Mesothelial cell of epicardium (in vitro differentiated cells): ENCODE measurements at places on chromosomes 1 and 21.

DNA sequence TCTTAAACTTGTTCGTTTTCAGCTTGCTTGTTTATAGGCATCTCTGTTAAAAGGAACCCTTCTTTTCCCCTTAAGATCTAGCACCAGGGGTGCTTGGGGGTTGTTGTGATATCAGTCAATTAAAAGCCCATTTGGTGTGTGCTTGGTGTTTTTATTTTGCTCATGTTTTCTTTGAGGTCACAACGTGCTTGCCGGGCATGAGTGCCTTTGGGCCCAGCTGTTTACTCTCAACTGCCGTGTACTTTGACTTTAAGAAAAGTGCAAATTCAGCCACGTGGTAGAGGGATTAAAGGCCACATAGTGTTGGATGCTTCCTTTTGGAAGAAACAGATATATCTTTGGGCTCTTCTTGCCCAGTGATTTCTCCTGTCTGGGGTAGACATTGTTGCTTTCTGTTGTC is 10.5 kb downstream of the ARID1A start:
- DNase-seq, result no peak

DNA sequence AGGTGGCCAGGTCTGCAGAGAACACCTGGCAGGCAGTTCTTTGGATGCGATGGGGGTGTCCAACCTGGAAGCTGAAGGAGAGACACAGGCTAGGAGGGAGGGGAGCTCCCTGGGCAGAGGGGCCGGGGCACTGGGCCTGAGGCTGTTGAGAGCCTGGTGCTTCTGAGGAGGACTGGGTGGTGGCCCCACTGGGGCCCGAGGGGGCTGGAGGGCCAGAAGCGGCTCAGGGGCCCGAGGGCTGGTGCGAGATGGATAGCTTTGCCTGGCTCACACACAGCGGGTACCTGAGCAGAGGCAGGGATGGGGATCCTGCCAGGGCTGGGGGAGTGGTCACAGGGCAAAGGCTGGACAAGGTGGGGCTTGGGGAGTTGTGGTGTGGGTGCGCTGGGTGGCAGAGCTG is 37.2 kb downstream of the PRDM16 start:
- no peak for DNase-seq

DNA sequence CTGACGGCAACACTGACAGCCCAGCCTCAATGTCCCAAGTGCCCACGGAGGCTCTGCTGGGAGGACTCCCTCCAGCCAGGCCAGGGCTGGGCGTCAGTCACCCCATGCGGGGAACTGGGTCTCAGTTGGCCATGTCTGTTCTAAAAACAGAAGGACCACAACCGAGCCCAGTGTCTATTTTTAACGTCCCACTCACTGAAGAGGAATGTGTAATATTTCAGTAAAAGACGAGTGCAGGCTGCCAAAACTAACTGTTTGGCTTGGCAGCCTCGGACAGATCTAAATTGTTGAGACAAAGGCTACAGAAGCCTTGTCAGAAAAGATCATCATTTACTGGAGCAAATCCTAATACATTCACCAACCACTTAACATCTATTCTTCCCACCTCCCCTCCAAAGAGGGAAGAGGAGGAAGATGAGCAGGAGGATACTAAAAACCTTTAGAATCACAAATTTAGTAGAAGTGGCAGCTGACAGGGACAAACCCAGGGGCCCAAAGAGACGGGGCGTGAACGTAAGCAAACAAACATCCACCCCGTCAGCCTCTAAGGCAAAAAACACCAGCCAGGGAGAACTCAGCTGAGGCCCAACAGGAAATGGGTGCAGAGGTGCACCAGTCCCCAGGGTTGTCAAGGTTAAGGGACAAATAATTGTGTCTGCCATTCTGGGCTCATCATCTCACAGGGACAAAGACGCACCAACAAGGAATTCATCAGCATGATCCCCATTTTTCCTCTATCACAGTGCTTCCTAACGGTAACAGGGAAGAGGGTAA is 18.7 kb downstream of the C1orf198 start:
- DNase-seq, result no peak

DNA sequence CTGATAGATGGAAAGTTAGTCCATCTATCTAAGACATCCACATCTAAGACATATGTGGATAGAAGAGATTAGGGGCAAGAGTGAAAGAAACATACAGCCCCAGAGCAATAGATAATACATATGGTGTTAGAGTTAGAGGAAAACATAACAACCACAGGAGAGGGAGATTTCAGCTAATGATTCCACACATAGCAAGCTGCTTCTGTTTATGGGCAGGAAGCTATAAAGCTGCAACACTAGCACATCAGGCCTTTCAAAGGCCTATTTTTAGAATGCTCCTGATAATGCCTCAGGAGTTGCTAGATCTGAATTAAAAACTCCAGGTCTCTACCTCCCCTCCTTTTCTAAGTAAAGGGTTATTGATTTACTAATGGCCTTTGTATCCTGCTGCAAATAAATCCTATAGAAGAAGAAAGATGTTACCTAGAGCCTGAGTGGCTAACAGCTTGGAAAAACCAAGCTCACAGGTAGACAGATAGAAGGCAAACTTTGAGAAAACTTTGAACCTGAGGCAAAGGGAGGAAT is 36.1 kb downstream of the BRINP2 start:
- no peak for DNase-seq

GRCh38 chr21:46605767-46606426 is 1.0 kb upstream of the S100B start:
- no peak for DNase-seq

- DNase-seq, result no peak
Measured at GRCh38 chr1:6162773-6163172, 17.3 kb downstream of the CHD5 start.

DNA sequence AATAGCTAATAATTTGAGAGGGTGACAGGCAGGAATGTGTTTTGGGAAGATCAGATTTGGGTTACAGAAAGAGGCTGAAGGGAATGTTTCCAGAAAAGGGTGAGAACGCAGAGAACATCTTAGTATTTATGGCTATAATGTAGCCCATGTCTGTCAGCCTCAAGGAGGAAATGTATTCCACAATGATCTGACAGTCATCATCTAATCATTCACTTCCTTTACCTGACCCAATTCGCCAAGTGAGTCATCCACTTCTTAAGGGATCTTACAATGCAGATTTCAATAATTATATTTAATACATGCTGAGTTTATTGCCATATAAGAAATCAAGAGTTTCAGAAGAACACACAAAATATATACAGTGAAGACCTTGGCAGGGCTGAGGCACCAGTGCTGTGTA is 10.8 kb downstream of the TRIM45 start:
- DNase-seq, result no peak
